ENCODE measurements at places on chromosomes 11 and 22. TPM values are rescaled to one million over a fixed set of nuclear protein-coding genes. Genes with fewer than 3 reads are reported as not detected.

DNA sequence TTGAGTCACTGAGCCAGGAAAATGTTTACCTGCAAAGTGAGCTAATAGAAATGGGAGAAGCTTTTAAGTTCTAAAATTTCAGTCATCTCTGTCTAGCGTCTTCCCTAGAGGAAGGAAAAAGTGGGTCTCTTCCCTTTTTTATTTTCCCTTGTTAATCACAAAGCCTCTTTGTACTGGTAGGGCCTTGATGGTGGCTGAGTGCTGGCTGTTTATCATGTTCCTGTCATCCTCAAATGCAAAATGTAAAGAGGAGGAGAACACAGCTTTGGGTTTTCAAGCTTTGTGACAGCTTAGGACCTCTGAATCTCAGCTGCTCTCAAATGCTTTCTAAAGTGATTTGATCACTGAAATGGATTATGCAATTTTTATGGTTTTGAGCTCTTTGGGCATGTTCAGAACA lies 222.0 kb downstream of the TMEM135 start:
- no peak overlapping the region for H3K27ac ChIP-seq
- no peak for DNase-seq
- H3K27me3 ChIP-seq = no peaks in the 10 kb centered on the region
- H3K36me3 ChIP-seq = no peaks in the 10 kb centered on the region

- H3K4me1 ChIP-seq = no peaks in the 10 kb centered on the region
- H3K27me3 ChIP-seq = no peaks in the 10 kb centered on the region
These were observed 34.5 kb downstream of the SPATA19 start for GRCh38 chr11:133810766-133811165.

- H3K27me3 ChIP-seq = no peaks in the 10 kb centered on the region
- H3K4me1 ChIP-seq = peaks cover 21% of the 10 kb centered on the region
- H3K36me3 ChIP-seq = no peaks in the 10 kb centered on the region
- no peak for DNase-seq
These were observed 312.9 kb downstream of the MN1 start for GRCh38 chr22:27488456-27489177.

DNA sequence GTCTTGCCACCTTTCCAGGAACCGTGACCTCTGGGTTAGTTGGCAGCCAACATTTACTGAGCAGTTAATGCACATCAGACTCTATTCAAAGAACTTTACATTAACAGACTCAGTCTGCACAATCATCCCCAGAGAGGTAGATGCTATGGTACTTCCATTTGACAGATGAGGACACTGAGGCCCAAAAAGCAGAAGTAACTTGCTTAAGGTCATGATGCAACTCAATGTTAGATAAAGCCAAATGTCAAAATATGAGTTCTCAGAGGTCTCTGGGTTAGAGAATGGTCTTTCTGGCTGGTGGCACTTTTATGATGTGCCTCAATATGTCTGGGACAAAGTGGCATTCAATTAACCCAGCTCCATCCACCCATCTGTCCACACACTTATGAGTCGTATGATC lies 450.0 kb downstream of the MIAT start:
- H3K4me1 ChIP-seq = peaks cover 62% of the 10 kb centered on the region
- peak overlapping the region; percentile 99 for H3K27ac ChIP-seq
- no peak overlapping the region for H3K4me3 ChIP-seq

The TCN1 gene
- 0.45 TPM for total RNA-seq

All from astrocyte (in vitro differentiated cells and primary cell).